ENCODE measurements at places on chromosomes 11 and 22.

DNA sequence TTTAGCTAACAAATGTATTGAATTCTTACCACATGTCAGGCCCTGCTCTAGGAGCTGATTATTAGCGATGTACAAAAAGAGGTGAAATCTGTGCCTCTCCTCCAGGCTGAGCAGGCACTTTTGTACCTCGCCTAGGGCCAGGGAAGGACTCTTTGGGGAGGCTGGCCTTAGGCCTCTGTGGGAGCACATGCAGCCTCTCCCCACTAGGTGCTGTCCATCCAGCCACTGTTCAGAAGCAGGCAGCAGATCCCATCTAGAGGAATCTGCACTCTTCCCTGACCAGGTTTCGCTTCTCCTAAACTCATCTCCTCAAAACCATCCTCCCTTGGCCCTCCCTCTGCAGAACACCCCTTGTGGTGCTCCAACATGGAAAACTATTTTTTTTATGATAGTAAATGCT, 51.9 kb upstream of the WT1 start:
- DNase-seq = no peak

- DNase-seq = no peak
Measured at GRCh38 chr22:22045571-22046335, 63.2 kb upstream of the TOP3B start.

- peak; percentile 55 for DNase-seq
Measured at GRCh38 chr11:45896422-45896984, 10.6 kb downstream of the FREY1 start.

- DNase-seq = no peak
Measured at GRCh38 chr11:45565446-45565988, 99.9 kb downstream of the CHST1 start.

DNA sequence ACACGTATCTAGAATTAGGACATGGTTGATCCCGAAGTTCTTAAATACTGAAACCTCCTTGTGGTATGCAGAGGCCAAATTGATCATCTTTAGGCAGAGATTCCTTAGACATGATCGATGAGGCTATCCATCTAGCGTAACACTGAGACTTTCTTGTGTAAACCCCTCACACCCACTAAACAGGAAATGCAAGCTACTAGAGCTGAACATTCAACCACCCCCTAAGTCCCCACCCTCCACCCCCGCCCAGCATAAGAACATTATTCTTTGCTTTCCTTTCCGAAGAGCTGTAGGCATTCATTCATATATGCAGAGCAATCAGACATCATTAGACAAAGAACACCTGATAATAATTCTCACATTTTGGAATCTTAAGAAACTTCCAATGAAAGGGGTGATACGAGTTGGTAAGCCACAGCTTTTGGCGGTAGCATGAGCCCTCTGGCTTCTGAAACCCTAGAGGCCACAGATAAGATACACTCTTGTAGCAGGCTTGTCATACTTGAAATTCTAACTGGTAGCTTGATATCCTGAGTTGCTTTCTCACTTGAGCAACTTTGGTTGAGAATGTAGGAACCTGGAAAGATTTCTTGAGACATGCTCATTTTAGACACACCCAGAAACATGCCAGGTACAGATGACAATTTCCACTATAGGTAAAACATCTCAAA, 42.2 kb downstream of the FLI1 start:
- no peak for DNase-seq

DNA sequence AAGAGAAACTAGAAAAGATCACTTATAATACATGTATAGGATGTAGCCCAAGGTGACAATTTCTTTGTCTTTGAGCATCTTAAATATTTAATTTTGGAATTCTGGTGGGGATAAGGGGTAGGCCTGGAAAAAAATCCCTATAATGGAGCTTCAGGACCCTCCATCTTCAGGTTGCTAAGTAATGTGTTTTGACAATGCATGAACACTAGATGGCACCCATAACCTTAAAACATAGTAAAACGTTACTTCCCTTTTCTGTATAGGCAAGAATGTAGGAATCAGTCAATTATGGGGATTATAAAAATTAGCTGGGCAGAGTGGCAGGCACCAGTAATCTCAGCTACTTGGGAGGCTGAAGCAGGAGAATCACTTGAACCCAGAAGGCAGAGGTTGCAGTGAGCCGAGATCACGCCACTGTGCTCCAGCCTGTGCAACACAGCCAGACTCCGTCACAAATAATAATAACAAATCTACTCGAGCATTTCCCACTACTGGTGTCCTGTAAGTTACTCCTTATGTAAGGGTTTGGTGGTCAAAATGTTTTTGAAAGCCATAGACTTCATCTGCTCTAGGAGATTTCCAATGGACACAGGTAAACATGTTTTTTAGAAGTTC, 541.9 kb upstream of the CCDC90B start:
- DNase-seq = no peak

DNA sequence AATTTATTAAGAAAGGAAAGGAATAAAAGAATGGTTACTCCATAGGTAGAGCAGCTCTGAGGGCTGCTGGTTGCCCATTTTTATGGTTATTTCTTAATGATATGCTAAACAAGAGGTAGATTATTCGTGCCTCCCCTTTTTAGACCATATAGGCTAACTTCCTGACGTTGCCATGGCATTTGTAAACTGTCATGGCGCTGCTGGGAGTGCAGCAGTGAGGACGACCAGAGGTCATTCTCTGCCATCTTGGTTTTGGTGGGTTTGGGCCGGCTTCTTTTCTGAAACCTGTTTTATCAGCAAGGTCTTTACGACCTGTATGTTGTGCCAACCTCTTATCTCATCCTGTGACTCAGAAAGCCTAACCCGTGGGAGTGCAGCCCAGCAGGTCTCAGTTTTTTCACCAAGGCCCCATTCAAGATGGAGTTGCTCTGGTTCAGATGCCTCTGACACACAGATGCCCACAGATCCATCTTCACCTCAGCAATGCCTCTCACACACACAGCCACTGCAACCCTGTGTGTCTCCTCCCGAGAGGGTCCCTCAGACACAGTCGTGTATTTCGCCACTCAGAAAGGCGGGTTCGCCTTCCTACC, 16.4 kb upstream of the JAM3 start:
- DNase-seq = no peak

- DNase-seq = no peak
Measured at GRCh38 chr11:30255637-30256036, 24.8 kb downstream of the FSHB start.

- DNase-seq = no peak
Measured at GRCh38 chr11:73401924-73402833, 26.0 kb downstream of the RELT start.

GRCh38 chr11:90774727-90775566, 552.1 kb upstream of the CHORDC1 start:
- DNase-seq = no peak

GRCh38 chr11:28110108-28110820, 2.1 kb downstream of the METTL15 start:
- peak; percentile 57 for DNase-seq

- no peak for DNase-seq
Measured at GRCh38 chr11:67588136-67588503, 4.5 kb downstream of the GSTP1 start.

- no peak for DNase-seq
Measured at GRCh38 chr11:79942090-79942489, 501.3 kb upstream of the TENM4 start.

GRCh38 chr11:86097980-86098379, 29.1 kb upstream of the PICALM start:
- DNase-seq = no peak

DNA sequence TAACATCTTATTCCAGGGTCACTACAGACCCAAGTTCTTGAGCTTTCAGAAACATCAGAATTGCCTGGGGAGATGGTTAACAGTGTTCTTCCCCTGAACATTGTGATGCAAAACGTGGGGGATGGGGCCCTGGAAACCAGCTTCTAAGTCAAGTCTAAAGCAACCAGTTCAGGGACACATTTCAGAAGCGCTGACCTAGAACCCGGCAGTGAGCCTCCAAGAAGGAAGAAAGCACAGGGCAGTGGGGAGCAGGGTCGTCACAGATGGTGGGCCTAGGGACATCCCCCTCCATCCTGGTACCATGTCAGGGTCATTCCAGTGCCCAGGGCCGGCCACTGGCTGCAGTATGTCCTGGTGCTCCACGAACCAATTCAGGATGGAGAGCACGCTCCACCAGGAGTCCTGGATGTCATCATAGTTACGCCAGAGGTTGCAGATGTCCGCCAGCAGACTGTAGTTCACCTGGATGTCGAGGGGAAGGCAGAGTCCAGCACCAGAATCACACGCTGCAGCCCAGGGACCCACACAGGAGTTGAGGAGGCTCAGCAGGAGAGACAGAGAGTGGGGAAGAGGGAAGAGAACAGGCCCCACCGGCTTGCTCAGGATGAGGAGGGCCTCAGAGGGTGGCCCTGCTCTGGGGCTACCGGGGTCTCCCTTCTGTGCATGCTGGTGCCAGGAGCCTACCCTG, 5.0 kb downstream of the NAGA start:
- no peak for DNase-seq

DNA sequence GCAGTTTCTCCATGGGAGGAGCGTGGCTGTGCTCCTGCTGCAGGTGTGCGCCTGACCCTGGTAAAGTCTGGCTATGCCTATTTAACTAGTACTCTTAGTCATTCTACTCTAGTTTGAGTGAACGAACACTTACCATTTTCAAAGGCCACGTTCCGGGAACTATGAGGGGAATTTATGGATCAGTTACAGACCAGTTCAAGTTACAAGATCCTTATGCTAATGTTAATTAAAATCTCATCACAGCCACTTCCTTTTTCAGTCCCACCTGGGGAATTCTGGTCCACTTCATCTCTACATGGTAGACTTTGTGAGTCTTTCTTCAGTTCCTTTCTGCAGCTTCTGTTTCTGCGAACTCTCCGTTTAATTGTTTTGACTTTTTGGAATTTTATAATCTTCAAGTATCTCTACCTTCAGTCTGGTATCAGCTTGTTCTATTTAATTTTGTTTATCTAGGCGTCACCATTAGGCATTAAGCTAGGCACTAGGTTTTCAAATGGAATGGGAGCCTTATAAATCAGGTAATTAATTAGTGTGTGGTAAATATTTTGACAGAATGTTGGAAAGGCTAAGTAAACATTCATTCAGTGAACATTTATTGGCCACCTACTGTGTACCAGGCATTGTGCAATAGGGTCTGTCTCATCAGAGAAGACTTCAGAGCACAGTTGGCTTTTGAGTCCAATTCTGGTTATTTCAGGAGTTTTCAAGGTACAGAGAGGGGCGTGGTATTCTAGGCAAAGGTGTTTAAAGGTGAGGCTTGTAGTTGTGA, 78.9 kb downstream of the GRK3 start:
- no peak for DNase-seq

- no peak for DNase-seq
Measured at GRCh38 chr11:61851113-61851899, 23.2 kb downstream of the FADS2 start.

DNA sequence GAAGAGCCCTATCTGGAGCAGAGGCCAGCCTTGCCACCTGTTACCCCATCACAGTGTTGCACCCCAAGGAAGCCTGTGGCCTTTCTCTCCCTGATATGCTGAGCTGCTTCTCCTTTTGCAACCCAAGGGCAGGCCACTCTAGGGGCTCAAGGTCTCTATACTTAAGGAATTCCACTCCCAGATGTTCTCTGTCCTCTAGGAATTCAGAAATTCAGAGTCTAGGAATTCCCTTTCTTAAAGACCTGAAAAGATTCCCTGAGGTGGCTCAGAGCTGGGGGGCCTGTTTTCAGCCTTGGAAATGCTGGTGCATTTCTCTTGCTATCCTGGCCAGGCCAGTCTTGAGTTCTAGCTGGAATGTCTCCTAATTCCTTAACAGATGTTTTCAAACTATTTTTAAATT, 68.0 kb upstream of the OLFML1 start:
- DNase-seq = no peak

DNA sequence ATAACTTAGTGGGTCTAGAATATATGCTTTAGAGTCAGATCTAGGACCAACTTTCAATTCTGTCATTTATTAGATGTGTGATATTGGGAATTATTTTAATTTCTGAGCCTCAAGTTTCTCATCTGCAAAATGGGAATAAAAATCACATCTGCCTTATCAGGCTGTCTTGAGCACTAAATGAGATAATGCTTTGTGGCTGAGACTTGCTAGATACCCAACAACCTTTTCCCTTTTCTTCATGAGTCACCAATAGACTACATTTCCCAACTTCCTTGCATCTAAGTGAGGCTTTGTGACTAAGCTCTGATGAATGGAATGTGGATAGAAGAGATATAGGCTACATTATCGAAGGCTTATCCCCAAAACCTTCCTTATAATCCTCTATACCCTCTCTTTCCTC, 220.7 kb upstream of the SESN3 start:
- no peak for DNase-seq

GRCh38 chr11:44398266-44399030, 88.5 kb upstream of the ALX4 start:
- no peak for DNase-seq

GRCh38 chr11:96162816-96163499, 180.0 kb downstream of the MAML2 start:
- no peak for DNase-seq

- no peak for DNase-seq
Measured at GRCh38 chr22:46017166-46017565, 40.2 kb upstream of the WNT7B start.

DNA sequence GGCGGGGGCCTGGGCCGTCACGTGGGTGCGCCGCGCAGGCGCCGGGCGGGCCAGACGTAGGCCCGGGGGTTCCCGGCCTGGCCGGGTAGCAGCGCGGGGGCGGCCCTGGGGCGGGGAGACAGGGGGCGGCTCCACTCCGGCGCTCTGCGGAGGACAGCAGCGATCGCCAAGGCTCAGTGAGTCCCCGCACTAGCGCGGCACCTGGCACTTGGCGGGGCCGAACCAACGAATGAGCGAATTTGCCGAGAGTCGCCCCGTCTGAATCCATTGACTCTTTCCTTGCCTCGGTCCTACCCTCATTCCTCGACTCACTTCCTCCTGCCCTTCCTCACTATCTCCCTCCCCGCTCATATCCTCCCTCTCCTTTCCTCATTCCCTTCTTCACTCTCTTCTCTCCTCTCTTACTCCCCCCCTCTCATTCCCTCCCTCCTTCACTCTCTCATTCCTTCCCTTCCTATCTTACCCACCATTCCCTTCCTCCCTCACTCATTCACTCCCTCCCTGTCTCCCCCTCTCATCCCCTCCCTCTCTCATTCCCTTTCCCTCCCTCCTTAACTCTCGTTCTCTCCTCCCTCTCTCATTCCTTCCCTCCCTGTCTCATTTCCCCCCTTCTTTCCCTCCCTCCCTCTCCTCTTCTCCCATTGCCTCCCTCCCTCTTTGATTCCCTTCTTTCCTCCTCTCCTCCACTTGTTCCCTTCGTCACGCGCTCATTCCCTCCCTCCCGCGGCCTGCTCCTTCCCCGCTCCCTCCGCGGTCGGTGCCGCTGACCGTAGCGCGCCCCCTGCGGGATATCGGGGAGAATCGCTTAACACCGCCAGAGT, 476 bp upstream of the KLHL22 start:
- DNase-seq = peak; percentile 63

GRCh38 chr11:133004369-133004768, 527.9 kb downstream of the OPCML start:
- no peak for DNase-seq

GRCh38 chr11:127255209-127255608, 254.6 kb upstream of the KIRREL3 start:
- DNase-seq = no peak

DNA sequence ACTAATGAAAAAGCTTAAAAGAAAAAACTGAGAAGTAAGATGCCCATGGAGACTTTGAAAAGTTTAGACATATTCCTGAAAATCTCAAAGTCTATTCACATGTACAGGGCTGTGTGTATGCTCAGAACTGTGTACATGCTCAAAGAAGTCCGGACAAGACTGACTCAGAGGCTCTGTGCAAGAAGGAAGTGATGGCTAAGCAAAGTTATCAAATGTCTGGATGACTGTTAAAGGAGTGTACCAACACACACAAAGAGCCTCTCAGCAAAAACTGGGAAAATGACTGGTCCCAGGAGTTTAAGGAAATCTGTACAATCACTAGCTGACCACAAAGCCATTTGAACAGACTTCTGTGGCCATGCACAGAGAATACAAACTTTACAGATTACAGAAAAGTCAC, 33.1 kb upstream of the ARHGAP32 start:
- no peak for DNase-seq
